NCI-H774 (cell line): ENCODE measurements at places on chromosomes 2 and 18.

GRCh38 chr2:41618754-41619153 is 429.1 kb upstream of the PKDCC start:
- no peak for DNase-seq

DNA sequence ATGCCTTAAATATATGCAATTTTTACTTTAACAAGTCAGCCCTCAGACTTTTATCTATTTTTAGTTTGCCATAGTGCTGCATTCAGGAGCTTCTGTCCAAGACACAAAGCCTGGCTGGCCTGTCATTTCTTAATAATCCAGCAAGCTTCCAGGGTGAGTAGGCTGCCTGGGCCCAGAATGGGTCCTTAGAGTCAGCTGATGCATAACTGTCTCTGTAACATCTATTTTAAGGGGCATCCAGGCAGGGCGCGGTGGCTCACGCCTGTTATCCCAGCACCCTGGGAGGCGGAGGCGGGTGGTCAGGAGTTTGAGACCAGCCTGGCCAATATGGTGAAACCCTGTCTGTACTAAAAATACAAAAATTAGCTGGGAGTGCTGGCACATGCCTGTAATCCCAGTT is 11.8 kb upstream of the GNLY start:
- DNase-seq, result no peak

GRCh38 chr2:36355151-36355889 is at the start of gene CRIM1:
TSS of gene CRIM1 (plus strand) at chr2:36355778. CDS start at chr2:36356293, 515 bp downstream.
- peak; percentile 75 for DNase-seq

GRCh38 chr2:10733566-10733925 is 12.1 kb downstream of the ATP6V1C2 start:
- DNase-seq, result no peak

- no peak for DNase-seq
These were observed 408.0 kb upstream of the RGPD4 start for GRCh38 chr2:107418708-107419107.
